ENCODE measurements at places on chromosomes 4 and X.

DNA sequence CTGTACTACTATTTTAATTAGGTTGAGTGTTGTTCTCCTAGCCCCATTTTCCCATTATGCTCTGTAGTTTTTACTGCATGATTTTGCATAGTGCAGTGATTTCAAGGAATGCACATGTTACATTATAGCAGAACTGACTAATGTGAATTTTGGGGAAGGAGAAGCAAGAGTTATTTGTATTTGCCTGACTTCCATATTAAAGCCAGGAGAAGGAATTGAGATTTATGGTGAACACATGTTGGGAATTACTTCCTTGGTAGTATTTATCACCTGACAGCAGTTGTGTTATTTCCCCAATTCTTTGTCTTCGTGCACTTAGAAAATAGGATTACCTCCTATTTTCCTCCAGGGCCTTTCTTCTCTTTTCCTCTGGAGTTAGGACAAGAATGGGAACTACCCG lies 3.2 kb downstream of the TMEM144 start:
- H3K4me1 ChIP-seq, result peaks cover 16% of the 10 kb centered on the region
- H3K27ac ChIP-seq, result no peak overlapping the region
- no peaks in the 10 kb centered on the region for H3K36me3 ChIP-seq
- H3K4me3 ChIP-seq, result no peak overlapping the region
- H3K27me3 ChIP-seq, result no peaks in the 10 kb centered on the region

GRCh38 chr4:143344041-143344440 lies 7.4 kb downstream of the GAB1 start:
- DNase-seq, result no peak
- no peaks in the 10 kb centered on the region for H3K36me3 ChIP-seq
- H3K27me3 ChIP-seq, result no peaks in the 10 kb centered on the region
- peak overlapping the region; percentile 58 for H3K27ac ChIP-seq
- peaks cover 51% of the 10 kb centered on the region for H3K4me1 ChIP-seq
- H3K4me3 ChIP-seq, result no peak overlapping the region

DNA sequence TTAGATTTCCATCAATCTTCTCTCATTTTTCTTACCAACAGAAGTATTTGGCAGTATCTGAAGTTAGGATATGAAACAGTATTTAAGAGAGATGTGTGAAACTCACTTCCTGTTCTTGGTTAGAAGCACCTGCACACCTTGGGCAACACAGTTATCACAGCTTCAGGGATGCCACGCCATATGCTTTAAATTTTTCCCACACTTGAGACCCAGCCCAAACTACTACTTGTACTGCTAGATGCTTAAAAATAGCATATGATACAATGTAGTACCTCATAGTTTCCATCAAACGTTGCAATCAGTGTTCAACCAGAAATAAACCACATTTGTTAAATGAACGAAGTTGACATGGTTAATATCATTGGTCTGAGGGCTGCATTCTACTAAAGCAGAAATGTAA lies 725.1 kb upstream of the FRG1 start:
- no peaks in the 10 kb centered on the region for H3K36me3 ChIP-seq
- H3K27me3 ChIP-seq, result no peaks in the 10 kb centered on the region
- H3K4me3 ChIP-seq, result no peak overlapping the region

- no peaks in the 10 kb centered on the region for H3K36me3 ChIP-seq
- no peaks in the 10 kb centered on the region for H3K4me1 ChIP-seq
- no peak overlapping the region for H3K27ac ChIP-seq
- peak; percentile 44 for DNase-seq
Observed at GRCh38 chr4:22237155-22237751, 278.6 kb downstream of the ADGRA3 start.

GRCh38 chr4:25100021-25100555 lies 60.2 kb downstream of the SEPSECS start:
- H3K36me3 ChIP-seq, result no peaks in the 10 kb centered on the region
- DNase-seq, result no peak
- no peak overlapping the region for H3K4me3 ChIP-seq
- H3K4me1 ChIP-seq, result no peaks in the 10 kb centered on the region
- H3K27ac ChIP-seq, result no peak overlapping the region

DNA sequence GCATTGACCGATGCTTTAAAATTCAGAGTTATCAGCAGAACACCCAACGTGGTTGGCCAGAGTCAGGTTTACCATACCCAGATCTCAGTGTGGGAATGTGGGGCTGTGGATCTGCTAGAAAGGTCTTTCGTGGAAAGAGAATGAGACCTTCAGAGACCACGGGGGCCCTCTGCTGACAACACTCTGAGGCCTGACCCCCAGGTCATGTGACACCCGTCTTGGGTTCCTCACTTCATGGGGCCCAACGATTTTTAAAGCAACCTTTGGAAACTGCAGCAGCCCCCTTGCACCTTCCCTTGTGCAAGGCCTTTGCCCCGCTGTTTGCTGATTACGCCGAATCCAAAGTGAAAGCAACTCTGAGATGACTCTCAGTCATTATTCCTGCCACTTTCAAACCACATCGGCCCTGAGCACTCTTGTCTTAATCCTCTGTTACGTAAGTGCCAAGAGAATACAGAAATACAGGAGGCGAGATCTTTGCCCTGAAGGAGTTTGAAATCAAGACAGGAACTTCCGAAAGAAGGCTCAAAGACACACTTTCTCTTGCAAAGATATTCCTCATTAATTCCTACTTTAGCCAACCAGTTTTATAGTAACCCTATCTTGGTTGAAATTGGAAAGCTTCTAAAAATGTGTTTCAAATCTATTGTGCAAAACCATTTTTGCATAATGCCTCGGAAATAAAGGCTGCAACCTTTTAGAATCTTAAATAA lies 88.3 kb downstream of the EVC2 start:
- no peak overlapping the region for H3K27ac ChIP-seq
- DNase-seq, result no peak
- H3K4me3 ChIP-seq, result no peak overlapping the region
- H3K27me3 ChIP-seq, result no peaks in the 10 kb centered on the region
- no peaks in the 10 kb centered on the region for H3K4me1 ChIP-seq
- H3K36me3 ChIP-seq, result peaks cover 57% of the 10 kb centered on the region

GRCh38 chr4:80407246-80407645 lies 71.7 kb downstream of the CFAP299 start:
- H3K27me3 ChIP-seq, result no peaks in the 10 kb centered on the region
- H3K36me3 ChIP-seq, result no peaks in the 10 kb centered on the region
- H3K4me3 ChIP-seq, result no peak overlapping the region
- no peaks in the 10 kb centered on the region for H3K4me1 ChIP-seq

DNA sequence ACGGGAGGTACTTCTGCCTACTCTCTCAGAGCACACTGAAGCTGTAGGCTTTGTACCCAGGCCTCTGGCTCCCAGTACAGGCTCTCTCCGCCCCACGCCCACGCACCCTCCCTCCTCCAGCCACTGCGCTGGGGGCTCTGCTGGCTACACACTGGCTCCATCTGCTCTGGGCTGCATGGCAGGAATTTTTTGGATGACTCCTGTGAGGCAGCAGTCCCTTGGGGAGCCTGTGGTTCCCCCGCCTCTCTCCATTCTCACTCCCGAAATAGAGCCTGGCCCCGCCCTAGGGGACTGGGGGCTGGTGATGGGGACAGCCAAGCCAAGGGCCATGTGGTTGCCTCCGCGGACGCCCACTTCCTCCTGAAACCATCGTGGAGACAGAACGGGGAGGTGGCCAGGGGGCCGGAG lies 58.1 kb upstream of the ADRA2C start:
- peak; percentile 39 for DNase-seq
- no peaks in the 10 kb centered on the region for H3K4me1 ChIP-seq
- no peak overlapping the region for H3K27ac ChIP-seq
- peaks cover 30% of the 10 kb centered on the region for H3K27me3 ChIP-seq
- H3K36me3 ChIP-seq, result no peaks in the 10 kb centered on the region

DNA sequence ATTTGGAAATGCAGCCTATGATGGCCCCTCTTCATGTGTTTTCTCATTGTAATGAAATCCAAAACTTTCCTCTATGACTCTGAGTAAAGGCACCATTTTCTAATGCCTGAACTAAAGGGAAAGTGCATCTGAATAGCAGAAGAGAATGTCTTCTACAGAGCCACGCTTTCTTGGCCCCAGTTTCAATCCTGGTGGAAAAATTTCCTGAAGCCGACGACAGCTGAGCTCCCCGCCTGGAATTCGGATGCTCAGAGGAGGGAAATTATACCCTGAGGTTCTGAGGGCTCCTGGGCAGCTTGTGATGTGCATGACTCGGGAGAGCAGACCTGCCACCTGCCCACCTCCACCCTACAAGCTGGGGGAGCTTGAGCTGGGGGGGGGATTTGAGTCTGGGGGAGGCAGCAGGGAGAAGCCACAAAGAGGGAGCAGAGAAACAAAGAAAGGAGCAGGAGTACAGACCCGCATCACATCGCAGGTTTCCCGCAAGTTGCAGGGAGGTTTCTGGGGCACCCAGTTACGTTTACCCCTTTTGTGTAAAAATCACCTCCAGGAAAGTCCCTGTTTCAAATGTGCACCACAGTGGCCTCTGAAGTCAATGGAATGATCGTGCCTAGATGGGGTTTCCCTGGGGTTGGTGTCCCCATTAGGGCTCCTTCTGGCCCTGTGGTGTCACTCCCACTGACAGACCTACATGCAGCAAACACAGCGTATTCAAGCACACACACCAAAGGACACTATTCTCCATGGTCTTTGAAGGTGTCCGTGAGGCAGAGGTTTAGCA lies 145.6 kb upstream of the RBPJ start:
- no peaks in the 10 kb centered on the region for H3K4me1 ChIP-seq
- no peaks in the 10 kb centered on the region for H3K27me3 ChIP-seq
- no peak overlapping the region for H3K4me3 ChIP-seq
- no peak for DNase-seq
- no peaks in the 10 kb centered on the region for H3K36me3 ChIP-seq

GRCh38 chr4:126991965-126992364 lies 640.8 kb upstream of the INTU start:
- H3K4me3 ChIP-seq, result no peak overlapping the region
- no peaks in the 10 kb centered on the region for H3K4me1 ChIP-seq
- no peaks in the 10 kb centered on the region for H3K36me3 ChIP-seq
- no peaks in the 10 kb centered on the region for H3K27me3 ChIP-seq

- H3K27ac ChIP-seq, result no peak overlapping the region
- H3K36me3 ChIP-seq, result no peaks in the 10 kb centered on the region
- no peaks in the 10 kb centered on the region for H3K4me1 ChIP-seq
- H3K4me3 ChIP-seq, result no peak overlapping the region
Observed at GRCh38 chrX:142998447-142999198, 27.1 kb upstream of the SPANXN4 start.

DNA sequence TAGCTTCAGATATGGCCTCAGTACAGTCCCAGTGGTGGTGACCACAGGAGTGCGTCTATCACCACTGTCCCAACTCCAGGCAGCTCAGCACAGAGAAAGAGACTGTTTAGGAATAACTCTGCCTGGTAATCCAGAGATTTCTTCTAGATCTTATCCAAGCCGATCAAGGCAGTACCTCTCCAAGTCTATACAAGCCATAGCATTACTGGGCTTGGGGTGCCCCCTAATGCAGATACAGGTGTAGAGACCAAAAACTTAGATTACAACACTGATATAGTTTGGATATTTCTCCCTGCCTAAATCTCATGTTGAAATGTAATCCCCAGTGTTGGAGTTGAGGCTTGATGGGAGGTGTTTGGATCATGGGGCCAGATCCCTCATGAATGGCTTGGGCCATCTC lies 100.9 kb downstream of the PTCHD1 start:
- no peak for DNase-seq
- H3K4me3 ChIP-seq, result no peak overlapping the region

GRCh38 chrX:51292421-51292820 lies 40.2 kb upstream of the NUDT10 start:
- DNase-seq, result no peak
- H3K4me1 ChIP-seq, result no peaks in the 10 kb centered on the region
- H3K36me3 ChIP-seq, result no peaks in the 10 kb centered on the region
- no peaks in the 10 kb centered on the region for H3K27me3 ChIP-seq
- H3K27ac ChIP-seq, result no peak overlapping the region
- no peak overlapping the region for H3K4me3 ChIP-seq

- DNase-seq, result no peak
- H3K4me1 ChIP-seq, result no peaks in the 10 kb centered on the region
- H3K36me3 ChIP-seq, result no peaks in the 10 kb centered on the region
- H3K27ac ChIP-seq, result no peak overlapping the region
- H3K4me3 ChIP-seq, result no peak overlapping the region
Observed at GRCh38 chrX:50097071-50097470, 103.7 kb downstream of the AKAP4 start.

- DNase-seq, result no peak
- no peak overlapping the region for H3K4me3 ChIP-seq
- H3K4me1 ChIP-seq, result no peaks in the 10 kb centered on the region
- no peaks in the 10 kb centered on the region for H3K36me3 ChIP-seq
Observed at GRCh38 chrX:136344320-136344719, 43.6 kb downstream of the ADGRG4 start.

DNA sequence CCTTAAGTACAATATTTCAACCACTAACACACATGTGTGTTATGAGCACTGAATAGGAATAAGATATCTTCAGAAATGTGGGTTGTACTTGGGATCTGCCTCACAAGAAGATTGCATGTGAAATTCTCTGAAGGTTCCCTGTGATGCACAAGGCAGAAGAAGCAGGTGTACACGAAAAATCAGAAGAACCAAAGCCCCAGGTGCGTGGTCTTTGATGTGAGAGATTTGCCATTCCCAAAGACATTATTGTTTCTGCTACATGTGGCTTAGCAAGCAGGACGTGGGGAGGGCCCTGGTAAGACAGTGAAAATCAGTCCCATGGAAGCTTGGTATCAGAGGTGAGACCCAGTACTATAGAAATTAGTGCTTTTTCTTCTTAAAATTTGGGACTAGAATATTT lies 13.0 kb upstream of the SPRY1 start:
- no peaks in the 10 kb centered on the region for H3K27me3 ChIP-seq
- DNase-seq, result no peak
- no peaks in the 10 kb centered on the region for H3K4me1 ChIP-seq
- no peak overlapping the region for H3K27ac ChIP-seq
- H3K4me3 ChIP-seq, result no peak overlapping the region

DNA sequence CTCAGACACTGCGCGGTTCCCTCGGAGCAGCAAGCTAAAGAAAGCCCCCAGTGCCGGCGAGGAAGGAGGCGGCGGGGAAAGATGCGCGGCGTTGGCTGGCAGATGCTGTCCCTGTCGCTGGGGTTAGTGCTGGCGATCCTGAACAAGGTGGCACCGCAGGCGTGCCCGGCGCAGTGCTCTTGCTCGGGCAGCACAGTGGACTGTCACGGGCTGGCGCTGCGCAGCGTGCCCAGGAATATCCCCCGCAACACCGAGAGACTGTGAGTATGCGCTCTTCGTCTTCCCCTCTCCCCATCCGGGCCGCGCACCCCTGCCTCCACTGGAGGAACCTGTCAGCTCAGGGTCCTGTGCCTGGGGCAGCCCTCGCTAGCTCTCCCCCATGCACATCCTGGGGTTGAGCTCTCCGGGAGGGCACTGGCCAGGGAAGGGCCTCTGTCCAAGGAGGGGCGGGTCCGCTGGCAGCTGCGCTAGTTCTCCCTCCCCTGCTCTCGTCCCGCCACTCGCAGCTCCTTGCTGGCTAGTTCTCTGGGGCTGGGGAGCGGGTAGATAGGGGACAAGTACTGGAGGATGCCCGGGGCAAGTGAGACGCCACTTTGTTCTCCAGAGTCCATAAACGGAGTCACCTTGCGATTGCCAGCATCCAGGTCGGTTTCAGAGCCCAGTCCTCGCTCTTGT lies 2.2 kb downstream of the SLIT2 start:
- peak overlapping the region; percentile 63 for H3K4me3 ChIP-seq
- peak; percentile 45 for DNase-seq
- H3K27ac ChIP-seq, result peak overlapping the region; percentile 54
- H3K4me1 ChIP-seq, result peaks cover 10% of the 10 kb centered on the region

- no peaks in the 10 kb centered on the region for H3K36me3 ChIP-seq
- no peak for DNase-seq
- H3K4me1 ChIP-seq, result no peaks in the 10 kb centered on the region
Observed at GRCh38 chr4:53480909-53481308, 103.5 kb downstream of the FIP1L1 start.
